Pulmonary artery endothelial cell (primary cell): ENCODE measurements at places on chromosomes 7 and 10. TPM values are rescaled to one million over a fixed set of nuclear protein-coding genes. Genes with fewer than 3 reads are reported as not detected.

GRCh38 chr10:4492202-4492601 is 333.8 kb upstream of the AKR1E2 start:
- no peak for DNase-seq

Gene POP7
- total RNA-seq = 54.5 and 54.6 TPM in 2 replicates

DNA sequence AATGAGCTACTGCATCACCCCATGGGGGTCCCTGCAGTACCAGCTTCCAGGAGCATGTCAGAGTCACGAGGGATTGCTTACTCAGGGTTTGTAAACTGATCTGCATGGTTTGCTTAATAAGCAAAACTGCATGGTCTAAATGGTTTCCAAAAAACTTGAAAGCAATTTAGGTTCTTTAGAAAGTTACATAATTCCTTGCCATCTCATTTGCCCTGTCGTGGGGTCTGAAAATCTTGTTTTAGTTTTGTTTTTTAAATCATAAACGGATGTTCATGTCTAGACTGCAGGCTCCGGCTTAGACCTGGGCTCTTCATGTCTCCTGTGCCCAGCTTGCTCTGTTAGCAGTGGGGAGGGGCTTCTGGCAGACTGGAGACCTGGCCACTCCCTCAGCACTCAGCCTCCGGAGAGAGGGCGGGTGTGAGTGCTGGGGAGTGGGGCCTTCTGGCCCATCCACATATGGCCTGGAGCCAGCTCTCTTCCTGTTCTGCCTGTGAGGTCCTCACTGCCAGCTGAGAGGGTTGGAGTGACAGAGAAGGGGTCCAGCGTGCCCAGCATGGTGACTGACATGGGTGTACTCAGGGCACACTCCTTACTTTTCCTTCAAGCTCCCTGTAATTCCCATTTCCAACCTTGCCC is 17.5 kb downstream of the PRF1 start:
- no peak for DNase-seq

DNA sequence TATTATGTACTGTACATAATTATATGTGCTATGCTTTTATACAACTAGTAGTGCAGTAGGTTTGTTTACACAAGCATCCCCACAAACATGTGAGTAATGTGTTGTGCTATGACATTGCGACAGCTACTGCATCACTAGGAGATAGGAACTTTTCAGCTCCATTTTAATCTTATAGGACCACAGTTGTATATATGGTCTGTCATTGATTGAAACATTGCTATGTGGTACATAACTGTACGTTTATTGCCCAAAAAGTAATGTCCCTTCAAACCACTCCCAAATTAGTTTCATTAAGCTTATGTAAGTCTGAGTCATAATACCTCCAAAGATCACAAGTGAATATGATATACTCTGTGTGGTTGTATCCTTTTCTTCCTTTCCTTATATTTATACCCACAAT is 183.2 kb upstream of the POT1 start:
- no peak for DNase-seq

GRCh38 chr10:106930751-106931150 is 233.8 kb downstream of the SORCS1 start:
- DNase-seq = no peak

DNA sequence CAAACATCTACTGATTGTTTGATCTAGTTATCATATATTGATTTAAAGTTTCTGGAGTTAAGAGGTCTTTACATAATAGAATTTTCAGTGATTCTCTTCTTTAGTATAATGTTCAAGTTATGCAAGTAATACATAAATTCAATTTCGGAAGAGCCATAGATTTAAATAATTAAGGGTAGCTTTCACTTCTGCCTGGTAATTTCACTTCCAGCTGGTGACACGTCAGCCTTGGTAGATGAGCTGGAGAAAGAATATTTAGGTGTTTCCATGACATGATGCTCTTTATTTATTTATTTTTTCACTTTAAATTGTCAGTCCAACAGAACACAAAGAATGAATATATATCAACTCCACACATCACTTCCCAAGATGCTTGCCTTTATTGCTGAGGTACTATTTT is 5.2 kb upstream of the OTUD1 start:
- no peak for DNase-seq

Gene TPK1
- total RNA-seq = 17.5 and 22.9 TPM in 2 replicates

DNA sequence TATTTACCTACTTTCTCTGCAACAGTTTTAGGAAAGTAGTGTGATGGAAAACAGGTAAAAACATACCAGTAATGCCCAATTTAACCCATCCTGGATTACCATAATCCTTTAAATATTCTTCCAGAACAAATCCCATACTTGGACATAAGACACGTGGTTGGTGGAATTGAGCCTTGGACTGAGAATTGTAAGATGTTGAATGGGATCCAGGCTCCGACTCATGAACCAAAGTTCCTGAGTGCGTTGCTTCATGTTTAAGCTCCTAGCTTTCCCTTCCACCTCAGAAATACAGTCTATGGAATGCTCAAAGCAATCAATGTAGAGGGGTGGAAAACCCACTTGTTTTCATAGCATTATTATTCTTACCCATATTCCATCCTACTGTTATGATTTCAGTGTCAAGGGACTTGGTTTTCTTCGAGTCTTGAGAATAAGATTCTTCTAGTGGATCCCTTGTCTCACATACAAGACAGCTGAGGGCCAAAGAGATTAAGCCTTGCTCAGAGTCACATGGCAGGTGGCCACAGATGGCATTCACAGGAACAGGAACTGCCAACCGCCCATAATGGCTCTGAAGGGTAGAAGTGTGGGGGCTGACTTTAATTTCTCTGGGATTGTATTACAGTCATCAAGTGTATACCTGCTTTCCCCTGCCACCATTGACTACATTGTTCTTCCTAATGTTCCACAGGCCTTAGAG is 171.2 kb downstream of the GFRA1 start:
- DNase-seq = no peak

GRCh38 chr7:143069912-143070500 is 17.9 kb downstream of the OR6V1 start:
- DNase-seq = no peak

Gene CPA4
- total RNA-seq = 0.39 and 0.59 TPM in 2 replicates

GRCh38 chr10:499991-500390 is 189.5 kb downstream of the DIP2C start:
- DNase-seq = no peak
